Type B pancreatic cell (in vitro differentiated cells): ENCODE measurements at places on chromosomes 6 and 20. TPM values are rescaled to one million over a fixed set of nuclear protein-coding genes. Genes with fewer than 3 reads are reported as not detected.

Gene ANGPT4
- 0.07 TPM in 1 of 2 replicates, not detected in the other for total RNA-seq

Gene DCDC2
- 5.5 and 8.7 TPM in 2 replicates for total RNA-seq

GRCh38 chr6:25525078-25525477, 126.9 kb upstream of the SCGN start:
- peaks cover 16% of the 10 kb centered on the region for H3K36me3 ChIP-seq
- H3K27ac ChIP-seq: no peak overlapping the region
- H3K4me1 ChIP-seq: no peaks in the 10 kb centered on the region

DNA sequence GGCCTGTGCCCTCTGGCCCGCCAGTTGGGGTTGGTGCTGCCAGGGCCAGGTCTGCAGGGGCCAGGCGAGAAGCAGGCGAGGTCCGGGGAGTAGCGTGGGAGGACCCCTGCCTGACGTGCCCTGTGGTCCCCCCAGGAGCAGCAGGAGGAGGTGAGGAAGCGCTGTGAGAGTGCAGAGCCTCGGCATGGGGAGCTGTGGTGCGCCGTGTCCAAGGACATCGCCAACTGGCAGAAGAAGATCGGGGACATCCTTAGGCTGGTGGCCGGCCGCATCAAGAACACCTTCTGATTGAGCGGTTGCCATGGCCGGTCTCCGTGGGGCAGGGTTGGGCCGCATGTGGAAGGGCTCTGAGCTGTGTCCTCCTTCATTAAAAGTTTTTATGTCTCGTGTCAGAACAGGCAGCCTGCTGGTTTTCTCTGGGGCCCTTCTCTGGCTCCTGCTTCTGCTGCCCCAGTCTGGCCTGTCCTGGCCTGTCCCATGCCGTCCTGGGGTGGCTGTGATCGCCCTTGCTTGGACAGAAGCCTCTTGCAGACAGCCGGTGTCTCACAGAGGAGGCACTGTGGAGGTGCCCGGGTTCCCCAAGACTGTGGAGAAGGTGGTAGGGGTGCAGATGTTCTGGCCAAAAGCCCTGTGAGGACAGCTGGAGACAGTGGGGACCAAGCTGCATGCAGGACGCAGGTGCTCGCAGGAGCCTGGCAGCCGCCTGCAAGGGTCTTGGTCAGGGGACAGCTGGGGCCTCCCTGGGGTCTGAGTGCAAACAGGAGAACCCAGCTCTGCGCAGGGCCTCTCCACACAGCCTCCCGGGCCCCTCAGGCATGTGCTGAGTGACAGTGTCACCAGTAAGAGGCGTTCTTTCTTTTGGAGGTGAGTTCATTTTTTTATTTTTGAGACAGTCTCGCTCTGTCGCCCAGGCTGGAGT, 3.0 kb upstream of the C20orf204 start:
- no peaks in the 10 kb centered on the region for H3K4me1 ChIP-seq
- H3K4me3 ChIP-seq: no peak overlapping the region
- no peak overlapping the region for H3K27ac ChIP-seq

DNA sequence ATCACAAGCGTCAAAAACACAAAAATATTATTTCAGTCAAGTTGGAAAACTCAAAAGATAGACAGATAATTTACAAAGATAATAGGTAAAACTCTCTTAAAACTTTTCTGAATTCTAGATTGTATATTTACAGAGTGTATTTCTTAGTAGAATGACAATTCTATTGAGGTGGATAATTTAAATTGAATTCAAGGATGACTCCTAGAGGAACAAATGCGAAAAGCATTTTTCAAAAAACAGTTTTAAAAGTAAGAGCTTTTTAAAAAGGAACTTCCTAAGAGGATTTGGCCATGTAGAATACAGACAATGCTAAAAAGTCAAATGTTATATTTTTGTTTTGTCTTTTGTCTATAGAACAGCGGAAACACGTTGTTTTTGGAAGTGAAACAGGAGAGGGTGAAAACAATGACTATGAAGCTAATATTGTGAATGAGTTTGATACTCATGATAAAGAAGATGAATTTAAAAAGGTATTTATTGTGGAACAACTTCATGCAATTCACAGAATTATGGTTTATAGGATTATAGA, 90.1 kb downstream of the DNAH8 start:
- DNase-seq: no peak
- no peaks in the 10 kb centered on the region for H3K36me3 ChIP-seq
- H3K4me1 ChIP-seq: no peaks in the 10 kb centered on the region
